ENCODE measurements at places on chromosomes 16 and 17. TPM values are rescaled to one million over a fixed set of nuclear protein-coding genes. Genes with fewer than 3 reads are reported as not detected.

- H3K36me3 ChIP-seq: peaks cover 22% of the 10 kb centered on the region
- H3K4me1 ChIP-seq: peaks cover 34% of the 10 kb centered on the region
- H3K27ac ChIP-seq: peak overlapping the region; percentile 42
- H3K27me3 ChIP-seq: no peaks in the 10 kb centered on the region
Measured at GRCh38 chr17:50977487-50978159, 111.5 kb upstream of the TOB1 start.

DNA sequence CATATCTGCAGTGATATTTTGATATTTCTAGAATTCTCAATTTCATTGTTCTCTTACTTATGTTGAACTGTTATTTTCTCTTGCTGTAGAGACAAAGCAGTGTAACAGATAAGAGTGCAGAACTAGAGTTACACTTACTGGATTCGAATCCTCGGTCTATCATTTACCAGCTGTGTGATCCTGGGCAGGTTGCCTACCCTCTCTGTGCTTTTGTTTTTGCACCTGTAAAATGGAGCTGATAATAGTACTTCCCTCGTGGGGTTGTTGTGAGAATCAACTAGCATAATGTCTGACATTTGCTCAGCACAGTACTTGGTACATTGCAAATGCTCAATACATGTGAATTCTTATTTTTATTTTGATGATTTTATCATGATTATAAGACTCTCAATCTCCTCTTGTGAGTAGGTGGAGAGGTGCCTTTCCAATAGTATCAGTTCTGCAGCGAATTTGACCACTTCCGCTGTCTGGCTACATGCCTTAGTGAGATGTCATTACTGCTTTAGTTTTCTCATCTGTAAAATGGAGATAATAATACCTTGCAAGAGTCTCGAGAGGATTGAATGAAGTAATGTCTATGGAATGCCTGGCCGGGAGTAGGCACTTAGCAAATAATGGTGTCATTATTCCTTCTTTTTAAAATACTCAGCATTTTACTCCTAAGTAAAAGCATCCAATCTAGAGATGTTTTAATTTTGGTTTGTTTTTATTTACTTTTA, 312.2 kb upstream of the MAF start:
- DNase-seq: no peak
- H3K27ac ChIP-seq: no peak overlapping the region
- H3K27me3 ChIP-seq: no peaks in the 10 kb centered on the region
- no peak overlapping the region for H3K4me3 ChIP-seq
- no peaks in the 10 kb centered on the region for H3K4me1 ChIP-seq

The KCNJ18 gene
- total RNA-seq: not detected

DNA sequence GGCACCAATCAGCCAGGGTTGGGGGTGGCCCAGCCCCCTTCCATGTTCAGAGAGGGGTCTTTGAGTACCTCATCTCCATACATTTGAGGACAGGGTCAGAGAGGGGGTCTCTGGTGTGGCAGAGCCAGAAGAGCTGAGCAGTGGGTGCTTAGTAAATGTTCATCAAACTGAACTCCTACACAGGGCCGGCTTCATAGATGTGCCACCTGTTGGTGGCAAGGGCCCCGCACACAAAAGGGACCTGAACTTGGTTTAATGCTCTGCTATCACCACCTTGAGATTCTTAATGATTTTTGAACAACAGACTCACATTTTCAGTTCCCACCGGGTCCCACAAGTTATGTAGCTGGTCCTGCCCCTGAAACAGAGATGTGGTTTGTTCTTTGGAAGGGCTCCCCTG, 9.0 kb upstream of the C1QL1 start:
- no peak for DNase-seq
- no peaks in the 10 kb centered on the region for H3K4me1 ChIP-seq
- H3K4me3 ChIP-seq: no peak overlapping the region
- no peaks in the 10 kb centered on the region for H3K27me3 ChIP-seq
- no peaks in the 10 kb centered on the region for H3K36me3 ChIP-seq

DNA sequence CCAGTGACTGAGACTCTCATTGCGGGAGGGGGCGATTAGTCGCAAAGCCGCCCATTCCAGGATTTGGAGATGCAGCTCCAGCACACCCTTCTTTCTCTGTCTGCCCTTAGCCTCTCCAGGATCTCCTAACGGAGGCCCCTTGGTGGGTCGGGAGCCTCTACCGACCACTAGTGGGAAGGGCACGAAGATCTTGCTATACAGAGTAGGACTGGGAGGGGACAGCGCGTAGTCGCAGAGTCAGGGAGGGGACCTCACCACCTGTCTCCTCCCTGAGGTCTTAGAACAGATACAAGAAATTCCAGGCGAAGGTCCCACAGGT, 588 bp upstream of the SMTNL2 start:
- peaks cover 13% of the 10 kb centered on the region for H3K4me1 ChIP-seq
- H3K36me3 ChIP-seq: no peaks in the 10 kb centered on the region
- no peak overlapping the region for H3K4me3 ChIP-seq

DNA sequence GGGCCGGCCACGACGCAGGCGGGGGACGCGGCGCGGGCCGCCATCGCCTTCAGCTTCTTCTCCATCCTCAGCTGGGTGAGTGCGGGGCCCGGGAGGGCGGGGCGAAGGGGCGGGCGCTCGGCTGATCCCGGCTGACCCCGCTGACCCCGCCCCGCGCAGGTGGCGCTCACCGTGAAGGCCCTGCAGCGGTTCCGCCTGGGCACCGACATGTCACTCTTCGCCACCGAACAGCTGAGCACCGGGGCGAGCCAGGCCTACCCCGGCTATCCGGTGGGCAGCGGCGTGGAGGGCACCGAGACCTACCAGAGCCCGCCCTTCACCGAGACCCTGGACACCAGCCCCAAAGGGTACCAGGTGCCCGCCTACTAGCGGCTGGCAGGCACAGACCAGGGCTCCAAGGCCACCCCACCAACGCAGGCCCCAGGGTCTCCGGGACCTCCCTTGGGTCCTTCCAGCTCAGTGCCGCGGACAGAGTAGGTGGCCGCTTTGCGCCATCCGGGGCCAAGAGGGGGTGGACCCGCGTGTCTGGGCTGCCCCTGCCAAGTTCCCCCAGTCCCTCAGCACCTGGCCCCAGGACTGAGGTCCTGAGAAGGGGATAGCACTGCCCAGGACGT, 3.0 kb downstream of the SYNGR3 start:
- no peak overlapping the region for H3K4me3 ChIP-seq
- peaks cover under 1% of the 10 kb centered on the region for H3K36me3 ChIP-seq
- peaks cover 24% of the 10 kb centered on the region for H3K4me1 ChIP-seq
- no peak overlapping the region for H3K27ac ChIP-seq

DNA sequence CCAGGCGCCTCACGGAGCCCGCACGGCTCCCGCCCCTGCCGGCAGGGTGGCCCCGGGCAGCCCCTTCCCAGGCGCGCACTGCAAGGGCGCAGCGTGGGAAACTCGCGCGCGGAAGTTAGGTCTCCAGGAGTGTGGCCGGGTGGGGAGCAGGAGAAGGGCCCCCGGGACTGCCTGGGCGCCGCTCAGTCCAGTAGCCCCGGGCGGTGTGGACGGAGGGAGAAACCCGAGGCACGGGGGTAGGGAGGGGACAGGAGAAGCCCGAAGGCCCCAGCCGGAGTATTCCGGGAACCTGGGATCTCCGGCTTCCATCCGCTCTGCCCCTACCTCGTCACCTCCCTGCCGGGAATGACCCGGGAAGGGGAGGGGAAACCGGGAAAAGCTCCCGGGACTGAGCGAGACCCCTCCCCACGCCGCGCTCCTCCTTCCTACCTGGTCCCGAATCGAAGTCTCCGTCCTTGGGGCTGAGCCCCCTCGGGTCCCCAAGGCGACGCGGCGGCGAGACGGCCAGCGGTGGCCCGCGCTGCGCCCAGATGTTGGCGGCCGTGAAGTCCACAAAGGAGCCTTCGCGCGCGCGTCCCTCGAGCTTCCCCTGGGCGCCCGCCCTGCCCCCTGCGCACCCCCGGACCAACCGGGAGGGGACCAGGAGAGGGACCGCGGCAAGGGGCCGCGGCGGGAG, 418 bp downstream of the SOCS3 start:
- H3K4me1 ChIP-seq: peaks cover 5% of the 10 kb centered on the region
- peak overlapping the region; percentile 60 for H3K4me3 ChIP-seq
- H3K36me3 ChIP-seq: peaks cover 13% of the 10 kb centered on the region

The SUMO2 gene
- 61.9 TPM for total RNA-seq

GRCh38 chr16:5071681-5072333, at the start of gene ALG1:
ALG1 (plus strand) TSS chr16:5071843; CDS start chr16:5071850, 7 bp downstream.
- peak within 1 kb of the TSS; percentile 84 for H3K4me3 ChIP-seq
- no peaks in the 10 kb centered on the region for H3K27me3 ChIP-seq
- peak; percentile 91 for DNase-seq
- peaks cover 16% of the 10 kb centered on the region for H3K4me1 ChIP-seq

- no peak overlapping the region for H3K27ac ChIP-seq
- H3K4me3 ChIP-seq: no peak overlapping the region
- peaks cover 6% of the 10 kb centered on the region for H3K4me1 ChIP-seq
- H3K27me3 ChIP-seq: no peaks in the 10 kb centered on the region
- H3K36me3 ChIP-seq: peaks cover 30% of the 10 kb centered on the region
Measured at GRCh38 chr17:73194514-73195222, 1.8 kb downstream of the COG1 start.

- no peaks in the 10 kb centered on the region for H3K27me3 ChIP-seq
- no peak for DNase-seq
- H3K4me1 ChIP-seq: no peaks in the 10 kb centered on the region
- no peaks in the 10 kb centered on the region for H3K36me3 ChIP-seq
- no peak overlapping the region for H3K4me3 ChIP-seq
- H3K27ac ChIP-seq: no peak overlapping the region
Measured at GRCh38 chr17:20284022-20284421, 183.3 kb downstream of the LGALS9B start.

The ABCC11 gene
- total RNA-seq: not detected

DNA sequence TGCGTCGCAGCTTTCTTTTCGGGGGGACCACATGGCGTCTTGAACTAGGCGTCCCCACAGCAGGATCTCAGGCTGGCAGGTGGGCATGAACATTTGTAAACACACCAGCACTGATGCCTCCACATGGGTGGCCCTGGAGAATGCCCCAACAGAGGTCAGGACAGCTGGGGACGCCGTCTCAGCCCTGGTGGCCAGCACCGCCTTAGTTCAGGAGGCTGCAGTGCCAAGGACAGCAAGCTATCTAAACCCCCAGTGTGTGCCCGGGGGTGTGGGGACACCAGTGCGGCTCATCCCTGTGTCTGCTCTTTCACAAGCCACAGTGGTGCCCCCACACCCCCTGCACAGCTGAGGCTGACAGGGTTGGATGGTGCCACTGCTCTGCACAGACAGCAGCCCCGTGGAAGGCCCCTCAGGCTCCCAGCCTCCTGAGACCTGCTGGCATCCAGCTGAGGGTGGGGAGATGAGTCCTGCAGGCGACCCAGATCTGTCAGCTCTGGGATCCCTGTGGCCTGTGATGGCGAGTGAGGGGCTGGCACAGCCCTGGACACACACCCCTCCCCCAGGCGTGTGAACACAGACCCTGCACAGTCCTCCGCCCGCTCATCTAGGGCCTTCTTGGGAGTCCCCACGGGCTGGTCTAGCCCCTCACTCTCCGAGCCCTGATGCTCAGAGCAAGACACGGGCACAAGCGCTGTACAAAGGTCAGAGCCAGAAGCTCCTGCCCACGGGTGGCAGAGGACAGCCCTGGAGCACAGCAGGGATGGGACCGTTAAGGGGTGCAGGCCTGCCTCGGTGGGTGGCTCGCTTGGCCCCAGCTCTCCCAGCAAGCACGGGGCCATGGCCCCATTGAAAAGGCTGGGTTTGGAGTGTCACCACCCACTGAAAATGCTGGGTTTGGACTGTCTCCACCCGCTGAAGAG, 10.7 kb downstream of the FSCN2 start:
- H3K36me3 ChIP-seq: peaks cover 7% of the 10 kb centered on the region
- H3K27me3 ChIP-seq: no peaks in the 10 kb centered on the region
- no peak for DNase-seq
- H3K27ac ChIP-seq: no peak overlapping the region

DNA sequence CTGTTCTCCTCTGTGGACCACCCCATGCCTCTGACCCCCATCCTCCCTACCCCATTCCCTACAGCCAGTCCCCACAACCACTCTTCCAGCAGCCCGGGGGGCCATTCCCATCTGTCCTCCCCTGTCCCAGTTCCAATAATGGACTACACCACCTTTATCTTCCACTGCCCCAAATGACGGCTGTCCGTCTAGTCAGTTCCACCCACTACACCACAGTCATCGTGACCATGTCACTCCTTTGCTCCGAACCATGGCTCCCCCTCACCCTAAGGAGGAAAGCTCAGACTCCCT, 15.3 kb downstream of the PDP2 start:
- H3K4me3 ChIP-seq: no peak overlapping the region
- no peak overlapping the region for H3K27ac ChIP-seq
- H3K27me3 ChIP-seq: no peaks in the 10 kb centered on the region

- H3K27ac ChIP-seq: no peak overlapping the region
- no peaks in the 10 kb centered on the region for H3K4me1 ChIP-seq
- H3K27me3 ChIP-seq: no peaks in the 10 kb centered on the region
- no peaks in the 10 kb centered on the region for H3K36me3 ChIP-seq
- DNase-seq: no peak
Measured at GRCh38 chr17:12691173-12691572, 25.5 kb downstream of the MYOCD start.

- DNase-seq: no peak
- H3K4me1 ChIP-seq: no peaks in the 10 kb centered on the region
- H3K36me3 ChIP-seq: no peaks in the 10 kb centered on the region
- H3K4me3 ChIP-seq: no peak overlapping the region
Measured at GRCh38 chr16:49544828-49545227, 171.2 kb downstream of the C16orf78 start.

The PLCD3 gene
- total RNA-seq: 8.6 TPM

GRCh38 chr17:40598619-40599467, 33.6 kb upstream of the CCR7 start:
- no peaks in the 10 kb centered on the region for H3K27me3 ChIP-seq
- H3K36me3 ChIP-seq: no peaks in the 10 kb centered on the region
- no peak overlapping the region for H3K4me3 ChIP-seq
- peak overlapping the region; percentile 83 for H3K27ac ChIP-seq
- H3K4me1 ChIP-seq: peaks cover 31% of the 10 kb centered on the region

DNA sequence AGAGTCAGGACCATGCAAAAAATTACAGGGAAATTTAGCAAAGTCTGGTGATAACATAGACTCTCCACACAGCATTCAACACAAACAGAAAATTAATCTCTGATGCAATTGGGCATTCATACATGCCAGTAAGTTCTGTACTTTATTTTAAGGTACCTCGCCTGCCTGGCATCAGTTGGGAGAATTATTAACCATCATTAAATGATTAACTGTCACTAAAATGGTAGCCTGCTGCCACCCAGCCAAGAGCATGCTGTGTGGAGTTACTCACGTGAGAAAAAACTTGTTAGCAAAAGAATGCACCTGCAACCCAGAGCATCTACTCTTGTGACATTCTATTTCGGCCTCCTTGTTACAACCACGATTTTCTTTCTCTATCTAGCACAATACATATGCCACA, 117.2 kb downstream of the GRIN2A start:
- no peak overlapping the region for H3K4me3 ChIP-seq
- H3K27me3 ChIP-seq: no peaks in the 10 kb centered on the region
- H3K4me1 ChIP-seq: peaks cover 8% of the 10 kb centered on the region
- no peaks in the 10 kb centered on the region for H3K36me3 ChIP-seq

- H3K27ac ChIP-seq: no peak overlapping the region
- H3K4me1 ChIP-seq: no peaks in the 10 kb centered on the region
Measured at GRCh38 chr16:70399381-70399780, 39.5 kb downstream of the ST3GAL2 start.

Measured in thyroid gland (tissue), 4 donors.